ENCODE measurements at places on chromosomes 16 and 17. TPM values are rescaled to one million over a fixed set of nuclear protein-coding genes. Genes with fewer than 3 reads are reported as not detected.

The PROCA1 gene
- total RNA-seq: 2.7 TPM

The PDP2 gene
- total RNA-seq: 16.8 TPM

The KRT25 gene
- not detected for total RNA-seq

The RAB26 gene
- 1.2 TPM for total RNA-seq

The ITGAE gene
- total RNA-seq: 23.3 TPM

The SHCBP1 gene
- 3.4 TPM for total RNA-seq

The XAF1 gene
- 50.9 TPM for total RNA-seq

The ZSCAN10 gene
- total RNA-seq: 0.22 TPM

The WFIKKN2 gene
- total RNA-seq: not detected

The RABEP1 gene
- 49.0 TPM for total RNA-seq

The BAHCC1 gene
- 18.5 TPM for total RNA-seq

The DYNLL2 gene
- 24.9 TPM for total RNA-seq

The KIF18B gene
- 0.82 TPM for total RNA-seq

The LITAFD gene
- not detected for total RNA-seq

The IKZF3 gene
- 0.34 TPM for total RNA-seq

The CA4 gene
- total RNA-seq: not detected

The WFIKKN1 gene
- total RNA-seq: 0.89 TPM

The JUP gene
- 236 TPM for total RNA-seq

The C17orf107 gene
- 3.9 TPM for total RNA-seq

The KCNG4 gene
- total RNA-seq: not detected

The DOC2B gene
- total RNA-seq: 0.17 TPM

The CMTM2 gene
- total RNA-seq: not detected

The NACA2 gene
- total RNA-seq: not detected

The KRT32 gene
- not detected for total RNA-seq

The LYRM1 gene
- total RNA-seq: 24.1 TPM

The PRRT2 gene
- 6.7 TPM for total RNA-seq

The FAHD1 gene
- total RNA-seq: 24.0 TPM

The DBNDD1 gene
- total RNA-seq: 18.1 TPM

The MYH2 gene
- total RNA-seq: 0.02 TPM

The KRTAP4-3 gene
- not detected for total RNA-seq

The ACSM3 gene
- total RNA-seq: 7.4 TPM

The AMDHD2 gene
- 24.9 TPM for total RNA-seq

The DNAH3 gene
- not detected for total RNA-seq
